Stimulated activated CD4-positive, alpha-beta T cell treated with anti-CD3 and anti-CD28 coated beads, Interleukin-15, amount 100 ng/mL, for 48 hours (primary cell): ENCODE measurements at places on chromosomes 7 and 10.

DNA sequence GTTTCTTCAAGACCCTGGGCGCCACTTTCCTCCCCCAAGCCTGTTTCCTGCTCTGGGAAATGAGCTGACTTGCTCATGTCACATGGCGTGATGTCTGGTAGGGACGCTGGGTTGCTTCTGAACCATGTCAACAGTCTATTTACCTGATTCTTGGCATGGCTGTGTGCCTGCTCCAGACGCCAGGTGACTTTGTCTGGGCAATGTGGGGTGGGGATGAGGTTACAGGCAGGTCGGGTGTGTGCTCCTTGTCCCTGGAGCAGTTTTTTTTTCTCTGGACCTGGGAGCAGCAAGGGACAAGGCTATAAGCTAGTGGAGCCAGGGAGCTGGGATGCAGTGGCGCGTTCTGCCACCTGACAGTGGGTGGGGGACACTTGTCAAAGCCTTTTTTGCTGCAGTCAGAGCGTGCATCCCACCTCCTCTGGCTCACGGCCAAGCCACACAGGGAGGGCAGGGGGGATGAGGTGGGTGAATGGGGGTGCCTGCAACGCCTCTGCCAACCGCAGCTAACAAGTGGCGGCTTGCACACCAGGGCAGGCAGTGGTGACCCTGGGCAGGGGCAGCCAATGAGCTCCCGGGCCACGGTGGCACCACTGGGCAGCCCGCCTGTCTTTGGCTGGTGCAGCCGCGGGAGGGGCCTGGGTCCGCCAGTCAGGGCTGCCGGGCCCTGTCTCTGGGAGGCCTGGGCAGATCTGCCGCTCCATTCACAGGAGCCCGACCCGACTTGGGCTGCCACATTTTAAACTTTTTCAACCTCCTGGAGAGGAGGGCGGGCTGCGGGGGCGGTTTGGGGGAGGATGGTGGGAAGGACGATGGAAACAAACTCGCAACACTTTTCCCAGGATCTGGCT, 22.9 kb downstream of the DNAJB12 start:
- peak; percentile 94 for DNase-seq

- no peak for DNase-seq
Observed at GRCh38 chr10:21530168-21530567, 3.9 kb upstream of the MLLT10 start.

- no peak for DNase-seq
Observed at GRCh38 chr10:123227706-123228105, 73.5 kb downstream of the BUB3 start.

DNA sequence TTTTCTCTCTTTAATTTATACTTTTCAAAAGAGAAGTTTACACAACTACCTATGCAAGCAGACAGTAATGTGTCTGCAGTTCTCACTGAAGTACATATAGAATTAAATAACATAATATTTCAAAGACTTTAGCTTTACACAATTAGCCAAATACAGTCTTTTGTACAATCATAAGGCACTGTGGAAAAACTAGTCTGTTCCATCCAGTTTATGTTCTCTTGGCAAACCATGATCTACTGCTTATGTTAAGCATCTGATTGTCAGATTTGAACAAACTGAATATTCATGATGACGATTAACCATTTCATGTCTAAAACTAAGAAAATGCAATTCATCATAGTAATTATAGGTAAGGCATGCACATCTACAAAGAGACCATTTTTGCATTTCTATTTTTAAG, 842 bp downstream of the SEMA3A start:
- DNase-seq, result no peak

GRCh38 chr7:52569151-52569550, 466.3 kb upstream of the POM121L12 start:
- DNase-seq, result no peak

DNA sequence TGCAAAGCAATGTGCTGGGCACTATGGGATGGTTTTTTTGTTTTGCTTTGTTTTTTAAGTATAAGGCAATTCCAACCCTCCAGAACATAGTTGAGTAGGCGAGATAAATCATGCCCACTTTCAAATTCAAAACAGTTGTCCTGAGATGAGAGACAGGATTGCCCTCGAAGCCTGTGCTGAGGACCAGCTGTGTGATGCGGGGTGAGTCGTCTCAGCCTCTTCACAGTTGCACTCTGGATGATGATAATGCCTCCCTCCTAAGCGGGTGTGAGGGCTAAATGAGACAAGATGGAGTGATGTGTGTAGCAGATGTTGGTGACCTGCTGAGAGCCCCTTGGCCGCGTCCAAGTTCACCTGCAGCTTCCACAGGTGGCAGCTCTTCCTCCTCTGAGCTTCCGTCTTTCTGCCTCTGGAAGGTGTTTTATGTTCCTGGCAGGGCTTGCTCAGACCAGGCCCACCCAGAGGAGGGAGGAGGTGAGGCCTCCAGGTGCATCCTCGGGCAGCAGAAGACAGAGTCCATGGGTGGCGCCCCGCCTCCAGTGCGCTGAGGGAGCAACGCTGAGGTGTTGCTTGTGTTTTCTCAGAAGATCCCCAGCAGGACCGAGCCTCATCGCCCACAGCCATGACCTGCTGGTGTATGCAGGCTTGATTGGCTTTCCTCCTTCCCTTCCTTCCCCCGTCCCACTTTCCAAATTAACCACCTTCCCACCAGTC, 30.6 kb downstream of the ECHDC3 start:
- no peak for DNase-seq

- no peak for DNase-seq
Observed at GRCh38 chr7:38215115-38215514, 37.1 kb downstream of the STARD3NL start.

DNA sequence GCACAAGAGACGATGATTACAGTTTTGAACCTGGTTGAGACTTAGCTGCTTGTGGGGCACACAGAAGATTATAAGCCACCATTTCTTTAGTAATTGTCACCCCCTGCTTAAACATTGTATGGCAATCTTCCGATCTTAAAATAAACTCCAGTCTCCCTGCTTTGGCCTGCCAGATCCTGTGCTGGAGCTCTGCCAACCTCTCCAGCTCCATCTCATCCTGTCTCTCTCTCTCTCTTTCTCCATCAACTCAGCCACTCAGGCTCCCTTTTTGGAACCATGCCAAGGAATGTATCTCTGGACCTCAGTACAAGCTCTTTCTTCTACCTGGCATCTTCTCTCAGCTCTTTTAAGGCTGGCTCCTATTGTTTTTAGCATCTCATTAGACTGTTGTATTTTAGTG, 1053.2 kb downstream of the REEP3 start:
- no peak for DNase-seq

GRCh38 chr7:38978491-38978890, 782 bp downstream of the POU6F2 start:
- no peak for DNase-seq

GRCh38 chr7:120404042-120404441, 131.1 kb downstream of the KCND2 start:
- DNase-seq, result no peak

DNA sequence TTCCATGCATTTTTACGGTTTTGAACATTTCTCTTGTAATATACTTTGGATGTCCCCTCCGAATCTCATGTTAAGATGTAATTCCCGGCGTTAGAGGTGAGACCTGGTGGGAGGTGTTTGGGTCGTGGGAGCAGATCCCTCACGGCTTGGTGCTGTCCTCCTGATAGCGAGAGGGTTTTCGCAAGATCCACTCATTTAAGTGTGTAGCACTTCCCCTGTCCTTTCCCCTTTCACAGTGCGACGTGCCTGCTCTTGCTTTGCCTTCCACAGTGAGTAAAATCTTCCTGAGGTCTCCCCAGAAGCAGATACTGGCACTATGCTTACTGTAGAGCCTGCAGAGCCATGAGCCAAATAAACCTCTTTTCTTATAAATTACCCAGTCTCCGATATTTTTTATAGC, 6.6 kb downstream of the GPR141 start:
- DNase-seq, result no peak

DNA sequence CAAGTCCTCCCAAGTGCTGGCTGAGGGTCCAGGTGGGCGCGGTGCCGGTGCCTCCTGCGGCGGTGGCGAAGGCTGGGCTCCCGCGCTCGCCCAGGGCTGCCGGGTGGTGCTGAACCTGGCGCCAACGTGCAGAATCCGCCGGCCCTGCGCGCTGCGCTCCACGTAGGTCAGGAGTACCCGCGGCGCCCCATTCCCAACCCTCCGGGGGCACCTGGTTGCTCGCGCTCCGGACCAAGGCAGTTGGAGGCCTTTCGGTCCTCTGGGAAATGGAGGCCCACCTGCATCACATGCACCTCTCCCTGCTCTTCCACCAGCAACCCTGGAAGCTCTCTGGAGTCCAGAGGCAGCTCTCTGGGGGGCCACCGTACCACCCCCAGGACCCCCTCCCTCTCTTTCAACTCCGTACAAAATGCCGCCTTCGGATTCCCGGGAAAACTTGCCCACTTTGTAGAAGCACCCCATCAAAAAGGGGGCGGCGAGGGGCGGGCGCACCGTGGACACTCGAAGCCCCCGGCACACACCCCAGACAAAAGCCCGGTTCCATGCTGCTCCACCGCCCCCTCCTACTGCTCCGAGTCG, 745 bp downstream of the SLC16A9 start:
- DNase-seq, result no peak

DNA sequence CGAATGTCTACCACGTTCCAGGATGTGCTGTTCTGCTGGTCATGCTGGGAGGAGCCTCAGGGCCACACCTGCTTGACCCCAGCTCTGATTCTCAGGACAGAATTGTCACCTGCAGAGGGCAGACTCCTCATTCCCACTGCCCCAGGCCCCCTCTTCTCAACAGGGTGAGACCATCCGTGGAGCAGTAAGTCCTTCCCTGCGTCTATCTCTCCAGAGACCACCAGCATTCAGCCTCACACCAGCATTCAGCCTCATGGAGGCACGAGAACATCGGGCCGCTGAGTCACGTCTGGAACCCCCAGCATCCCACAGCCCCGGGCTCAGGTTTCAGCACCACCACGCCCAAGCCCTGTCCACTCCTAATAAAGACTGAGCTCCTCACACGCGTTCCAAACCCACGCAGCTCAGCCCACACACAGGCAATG, 273.4 kb downstream of the DIP2C start:
- no peak for DNase-seq

DNA sequence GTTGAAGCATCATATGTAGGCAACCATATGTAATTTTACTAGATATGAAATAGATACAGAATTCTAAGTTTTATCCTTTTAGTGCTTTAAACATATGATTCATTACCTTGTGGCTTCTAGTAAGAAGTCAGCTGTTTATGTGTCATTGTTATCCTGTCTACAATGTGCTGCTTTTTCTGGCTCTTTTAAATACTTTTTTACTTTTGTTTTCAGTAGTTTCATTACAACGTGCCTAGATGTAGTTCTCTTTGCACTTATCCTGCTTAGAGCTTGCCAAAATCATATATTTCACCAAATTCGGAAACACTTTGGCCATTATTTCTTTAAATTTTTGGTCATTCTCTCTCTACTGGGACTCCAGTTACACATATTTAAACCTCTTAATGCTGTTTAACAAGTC, 26.4 kb downstream of the YAE1 start:
- DNase-seq, result no peak

DNA sequence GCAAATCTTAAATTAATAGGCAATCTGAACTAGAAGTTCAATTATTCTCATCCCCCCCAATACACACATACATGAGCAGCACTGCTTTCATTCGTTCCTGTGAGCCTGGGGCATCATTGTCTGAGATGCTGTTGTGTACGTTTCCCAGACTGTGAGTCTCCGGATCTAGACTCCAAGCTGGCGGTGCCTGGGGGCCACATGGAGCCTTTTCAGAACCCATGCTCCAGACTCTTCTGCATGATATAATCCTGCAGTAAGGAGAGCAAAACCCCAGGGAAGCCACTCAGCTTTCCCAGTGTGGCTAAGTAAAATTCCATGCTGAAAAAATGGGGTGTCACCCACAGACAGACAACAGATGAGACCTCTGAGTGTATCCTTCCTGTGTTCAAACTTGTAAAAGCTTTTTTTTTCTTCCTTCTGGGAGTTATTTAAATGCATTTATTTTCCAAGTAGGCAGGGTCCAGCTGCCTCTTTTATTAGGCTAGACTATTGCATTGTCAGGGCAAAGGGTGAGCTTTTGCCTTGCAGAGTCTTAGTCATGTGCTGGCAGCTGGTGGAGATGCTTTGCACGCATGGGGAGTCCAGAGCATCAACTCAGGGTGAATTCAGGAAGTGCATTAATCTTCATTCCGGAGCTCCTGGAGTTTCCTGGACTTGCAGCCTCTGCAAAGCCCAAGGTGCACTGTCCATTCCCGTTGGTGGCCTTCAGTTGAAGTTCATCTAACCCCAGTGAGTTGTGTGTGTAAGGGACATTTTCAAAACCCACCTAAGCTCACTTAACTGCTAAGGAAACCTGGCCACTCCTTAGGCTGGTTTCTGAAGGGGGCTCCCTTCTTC, 185.7 kb upstream of the ADO start:
- DNase-seq, result no peak

DNA sequence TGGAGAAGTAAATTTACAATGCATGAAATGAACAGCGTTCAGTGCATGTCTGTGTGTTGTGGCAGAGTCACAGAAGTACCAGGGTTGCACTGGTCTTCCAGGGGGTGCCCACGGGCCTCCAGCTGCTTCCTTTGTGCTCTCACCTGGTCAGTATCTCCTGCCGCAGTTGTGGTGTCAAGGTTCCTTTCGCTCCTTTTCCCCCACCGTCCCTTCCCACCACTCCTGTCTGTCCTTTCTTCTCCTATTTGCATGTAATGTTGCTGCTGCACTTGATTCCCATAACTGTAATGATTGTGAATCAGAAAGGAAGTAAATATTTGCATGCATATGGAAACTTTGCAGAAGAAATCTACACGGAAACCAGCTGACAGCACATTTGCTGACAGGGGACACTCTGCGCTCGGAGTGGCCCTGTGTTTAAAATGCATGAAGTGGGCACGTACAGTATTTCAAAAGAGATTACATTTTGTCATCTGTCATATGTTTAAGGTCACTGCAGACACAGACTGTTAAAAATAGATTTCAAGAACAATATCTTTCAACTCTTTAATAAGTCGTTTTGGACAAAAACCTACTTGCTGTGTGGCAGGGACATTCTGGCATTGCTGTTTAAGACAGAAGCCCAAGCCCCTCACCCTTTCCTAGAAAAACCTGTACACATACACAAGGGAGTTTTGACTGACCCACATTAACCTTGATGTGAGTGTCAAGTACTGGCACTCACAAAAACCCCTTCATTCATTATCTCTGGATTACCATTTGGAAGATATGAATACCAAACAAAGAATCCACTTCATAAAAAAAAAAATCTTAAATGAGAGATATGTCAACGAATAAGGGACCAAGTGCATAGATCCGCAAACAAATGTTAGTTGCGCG, 336.7 kb upstream of the KLF6 start:
- no peak for DNase-seq

DNA sequence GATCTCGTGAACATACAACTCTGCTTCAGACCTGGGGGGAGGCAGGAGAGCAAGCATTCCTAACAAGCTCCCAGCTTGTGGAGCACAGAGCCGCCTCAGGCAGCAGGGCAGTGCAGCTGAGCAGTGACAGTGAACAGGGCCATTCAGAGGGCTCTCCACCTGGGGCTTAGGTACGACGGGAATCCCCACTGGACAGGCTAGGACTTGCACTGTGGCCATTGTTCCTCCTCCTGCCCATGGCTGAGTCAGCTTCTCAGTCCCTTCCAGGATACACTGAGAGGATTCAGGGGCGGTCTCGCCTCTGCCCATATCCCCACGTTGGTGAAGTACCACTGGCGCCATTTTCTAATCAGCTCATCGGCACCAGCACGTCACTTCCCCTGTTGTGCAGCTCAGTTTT, 71.1 kb downstream of the FIGNL1 start:
- DNase-seq, result no peak

- DNase-seq, result no peak
Observed at GRCh38 chr10:28470873-28471651, 61.9 kb upstream of the WAC start.

GRCh38 chr7:29809533-29810155, 3.3 kb downstream of the WIPF3 start:
- DNase-seq, result no peak
